Heart left ventricle (tissue), 16 donors: ENCODE measurements at places on chromosomes 11 and 22.

DNA sequence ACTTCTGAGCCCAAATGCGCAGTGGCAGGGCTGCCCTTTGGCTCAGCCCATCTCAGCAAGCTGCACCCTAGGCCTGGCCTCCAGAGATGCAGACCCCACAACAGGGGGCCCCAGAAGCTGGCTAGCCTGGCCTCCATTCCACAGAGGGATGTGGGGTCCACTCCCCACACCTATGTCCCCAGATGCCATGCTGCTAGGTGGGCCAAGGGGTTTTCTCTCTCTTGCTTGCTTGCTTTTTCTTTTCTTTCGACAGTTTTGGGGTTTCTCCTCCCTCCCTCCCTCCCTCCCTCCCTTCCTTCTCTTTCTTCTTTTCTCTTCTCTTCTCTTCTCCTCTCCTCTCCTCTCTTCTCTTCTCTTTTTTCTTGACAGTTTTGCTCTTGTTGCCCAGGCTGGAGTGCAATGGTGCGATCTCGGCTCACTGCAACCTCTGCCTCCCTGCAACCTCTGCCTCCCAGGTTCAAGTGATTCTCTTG lies 9.6 kb downstream of the SCARF2 start:
- DNase-seq = peak; percentile 15

DNA sequence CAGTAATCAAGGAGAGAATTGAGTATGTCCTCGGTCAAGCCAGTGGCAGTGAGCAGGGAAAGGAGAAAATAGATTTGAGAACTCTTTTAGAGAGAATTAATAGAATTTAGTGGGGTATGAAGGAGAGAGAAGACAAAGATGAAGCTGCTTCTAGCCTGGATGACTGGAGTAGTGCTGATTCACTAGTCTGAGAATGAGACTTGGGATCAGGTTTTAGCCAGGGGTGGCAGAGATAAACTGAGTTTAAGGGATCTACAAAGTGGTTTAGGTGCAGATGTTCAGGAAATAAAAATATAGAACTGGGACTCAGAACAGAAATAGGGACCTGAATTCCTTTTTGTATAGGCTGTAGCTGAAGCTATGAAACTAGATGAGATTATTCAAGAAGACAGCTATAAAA lies 17.6 kb downstream of the HORMAD2 start:
- no peak for DNase-seq

DNA sequence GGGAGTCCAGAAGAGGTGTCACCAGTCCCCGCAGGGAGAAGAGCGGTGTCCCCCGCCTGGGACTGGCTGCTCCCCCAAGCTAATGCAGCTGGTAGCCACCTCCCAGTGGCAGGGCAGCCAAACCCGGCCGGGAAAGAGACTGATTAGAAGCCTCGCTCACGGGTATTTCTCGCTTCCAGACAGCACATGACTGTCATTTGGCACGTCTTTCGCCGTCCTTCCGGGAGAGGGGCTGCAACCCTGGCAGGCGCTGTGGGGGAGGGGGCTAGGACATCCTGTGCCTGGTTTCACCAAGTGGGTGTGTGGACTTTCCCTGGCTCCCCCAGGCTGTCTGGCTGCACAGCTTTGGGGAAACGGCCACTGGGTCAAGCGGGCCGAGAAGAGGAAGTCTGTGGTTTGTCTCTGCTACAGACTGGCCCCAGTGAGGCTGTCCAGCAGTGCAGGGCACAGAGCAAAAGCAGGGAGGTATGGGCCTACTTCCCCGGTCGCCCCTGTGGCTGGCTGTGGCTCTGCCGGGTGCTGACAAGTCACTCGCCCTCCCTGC lies 3.8 kb downstream of the CD81 start:
- DNase-seq = peak; percentile 80

DNA sequence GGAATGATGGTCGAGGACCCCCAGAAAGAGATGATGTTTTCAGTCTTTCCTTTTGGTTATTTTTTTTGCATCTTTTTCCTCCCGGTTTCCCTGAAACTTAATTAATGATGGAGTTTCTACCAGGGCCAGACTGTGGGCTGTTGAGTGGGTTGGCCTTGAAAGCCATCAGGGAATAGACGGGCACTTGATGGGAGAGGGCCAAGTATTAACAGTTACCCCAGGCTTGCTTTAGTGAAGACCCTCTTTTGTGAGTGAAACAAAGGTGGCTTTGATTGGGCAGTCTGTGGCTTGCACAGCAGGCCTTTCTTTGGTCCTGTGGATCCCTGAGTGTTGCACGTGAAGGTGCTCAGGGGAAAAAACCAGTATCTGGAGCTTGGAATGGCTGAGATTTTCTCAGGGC lies 56.9 kb downstream of the AMOTL1 start:
- DNase-seq = no peak
